ENCODE measurements at places on chromosomes 12 and 14. TPM values are rescaled to one million over a fixed set of nuclear protein-coding genes. Genes with fewer than 3 reads are reported as not detected.
A peak's percentile ranks its signal among the peaks of the same experiment; 100 is the strongest.

The PXN gene
- total RNA-seq, result 78.0 TPM

The TAS2R9 gene
- 0.22 TPM for total RNA-seq

The PPM1H gene
- 21.0 TPM for total RNA-seq

The C12orf54 gene
- total RNA-seq, result 0.95 TPM

The PZP gene
- 0.13 TPM for total RNA-seq

GRCh38 chr12:52433501-52434080 is 580 bp downstream of the KRT75 start:
- no peak for DNase-seq
- no peak overlapping the region for H3K27ac ChIP-seq

DNA sequence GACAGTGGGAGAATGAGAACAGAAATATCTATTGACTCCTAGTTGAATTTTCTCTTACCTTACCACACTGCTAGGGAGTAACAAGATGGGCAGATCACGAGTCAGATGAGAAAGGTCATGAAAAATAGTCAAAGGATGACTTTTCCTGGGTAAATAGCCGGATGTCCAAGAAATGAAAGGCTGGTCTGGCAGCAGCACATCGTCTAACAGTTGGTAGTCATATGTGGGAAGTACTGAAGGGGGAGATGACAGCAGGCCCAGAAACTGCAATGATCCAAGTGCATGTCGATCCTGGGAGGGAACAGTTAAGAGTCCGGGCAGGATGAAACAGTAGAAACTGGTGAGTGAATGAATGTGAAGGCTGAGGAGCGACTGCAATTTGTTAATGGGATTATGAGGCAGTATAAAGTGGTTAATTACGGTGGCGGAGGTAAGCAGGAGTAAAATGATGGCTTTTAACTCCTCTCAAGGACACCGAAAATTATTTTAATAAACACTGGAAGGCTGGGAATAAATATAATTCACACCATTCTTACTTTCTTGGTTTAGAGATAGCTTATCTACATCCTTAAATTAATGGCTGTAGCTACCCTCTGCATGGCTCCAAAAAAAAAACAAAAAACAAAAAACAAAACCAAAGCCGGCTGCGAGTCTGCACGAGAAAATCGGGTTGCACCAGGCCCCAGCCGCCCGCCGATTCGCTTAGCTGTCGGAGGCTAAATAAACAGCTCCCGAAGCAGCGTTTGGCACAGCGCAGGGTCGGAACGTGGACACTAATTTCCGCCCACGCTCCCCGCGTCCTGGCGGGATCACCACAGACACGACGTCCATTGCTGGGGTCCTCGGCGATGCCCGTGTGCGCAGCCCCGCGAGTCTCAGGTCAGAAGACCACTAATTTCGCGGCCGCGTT is 1.0 kb upstream of the ERC1 start:
- peak overlapping the region; percentile 96 for H3K27ac ChIP-seq
- H3K36me3 ChIP-seq, result no peaks in the 10 kb centered on the region
- peak overlapping the region; percentile 57 for H3K4me3 ChIP-seq
- peaks cover 9% of the 10 kb centered on the region for H3K4me1 ChIP-seq

DNA sequence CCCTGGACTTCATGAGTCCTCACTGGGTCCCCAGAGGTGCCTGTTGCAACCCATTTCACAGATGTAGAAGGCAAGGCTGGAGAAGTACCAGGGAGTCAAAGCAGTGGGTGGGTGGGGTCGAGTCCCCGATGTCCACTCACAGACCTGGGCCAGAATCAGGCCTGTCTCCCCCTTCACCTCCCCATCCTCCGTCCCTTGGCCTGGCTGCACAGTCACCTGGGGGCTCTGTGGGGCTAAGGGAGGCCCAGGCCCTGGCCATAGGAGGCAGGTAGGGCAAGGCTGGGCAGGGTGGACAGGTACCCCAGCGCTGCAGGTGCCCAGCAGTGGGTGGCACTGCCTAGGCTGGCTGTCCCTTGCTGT is 29.5 kb downstream of the RTL1 start:
- H3K27me3 ChIP-seq, result no peaks in the 10 kb centered on the region
- no peak overlapping the region for H3K4me3 ChIP-seq
- no peak overlapping the region for H3K27ac ChIP-seq

- DNase-seq, result no peak
- no peaks in the 10 kb centered on the region for H3K4me1 ChIP-seq
- H3K27ac ChIP-seq, result peak overlapping the region; percentile 85
- H3K4me3 ChIP-seq, result peak overlapping the region; percentile 95
- H3K27me3 ChIP-seq, result no peaks in the 10 kb centered on the region
Measured at GRCh38 chr14:21384494-21384851, 654 bp upstream of the SUPT16H start.

DNA sequence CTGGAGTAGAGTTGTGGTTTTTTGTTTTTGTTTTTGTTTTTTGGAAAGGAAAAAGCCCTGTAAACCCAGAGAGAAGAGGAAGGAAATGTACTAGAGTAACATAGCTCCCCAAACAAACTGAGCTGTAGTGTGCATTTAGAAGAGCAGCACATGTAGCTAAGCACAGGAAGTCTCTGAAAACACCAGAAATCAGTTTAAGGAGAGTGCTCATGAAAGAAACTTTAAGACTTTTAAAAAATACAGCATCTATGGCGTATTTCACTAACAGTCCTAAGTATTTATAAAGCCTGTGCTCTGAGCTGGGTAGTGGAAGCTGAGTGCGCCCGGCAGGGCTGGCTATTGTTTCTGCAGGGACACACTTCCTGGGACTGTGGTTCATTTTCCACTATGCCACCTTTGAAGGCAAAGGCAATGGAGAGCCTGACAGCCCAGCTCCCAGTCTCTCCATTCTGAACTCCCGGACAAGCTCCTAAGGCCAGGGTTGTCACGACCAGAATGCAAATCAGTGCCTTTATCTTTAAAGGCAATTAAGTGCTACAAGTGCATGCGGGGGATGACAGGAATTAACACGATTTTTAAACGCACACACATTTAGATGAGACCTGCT is 45.4 kb downstream of the NIN start:
- H3K27me3 ChIP-seq, result no peaks in the 10 kb centered on the region
- no peak overlapping the region for H3K4me3 ChIP-seq
- DNase-seq, result no peak

DNA sequence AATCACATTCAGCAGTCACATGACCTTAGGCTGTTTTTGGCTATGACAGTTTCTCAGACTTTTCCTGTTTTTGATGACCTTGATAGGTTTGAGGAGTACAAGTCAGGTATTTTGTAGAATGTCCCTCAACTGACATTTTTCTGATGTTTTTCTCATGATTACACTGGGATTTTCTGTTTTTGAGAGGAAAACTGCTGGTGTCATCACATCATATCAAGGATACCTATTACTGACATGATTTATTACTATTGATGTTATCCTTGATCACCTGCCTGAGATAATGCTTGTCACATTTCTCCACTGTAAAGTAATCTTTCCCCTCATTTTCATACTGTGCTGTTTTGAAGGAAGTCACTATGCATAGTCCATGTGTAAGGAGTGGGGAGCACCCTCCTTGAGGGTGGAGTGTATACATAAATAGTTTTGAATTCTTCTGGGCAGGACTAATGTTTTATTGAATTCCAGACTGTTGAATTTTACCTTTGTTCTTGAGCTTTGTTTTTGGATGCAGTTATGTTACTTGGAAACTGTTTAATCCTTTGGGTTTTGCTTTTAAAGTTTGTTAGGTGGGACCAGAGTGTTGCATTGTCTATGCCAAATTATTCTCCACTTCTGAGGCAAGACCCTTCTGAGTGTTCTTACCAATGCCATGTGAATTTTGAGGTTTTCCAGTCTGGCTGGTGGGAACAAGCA is 444.5 kb upstream of the FAR2 start:
- no peak overlapping the region for H3K27ac ChIP-seq
- no peaks in the 10 kb centered on the region for H3K4me1 ChIP-seq
- H3K27me3 ChIP-seq, result no peaks in the 10 kb centered on the region
- no peaks in the 10 kb centered on the region for H3K36me3 ChIP-seq

DNA sequence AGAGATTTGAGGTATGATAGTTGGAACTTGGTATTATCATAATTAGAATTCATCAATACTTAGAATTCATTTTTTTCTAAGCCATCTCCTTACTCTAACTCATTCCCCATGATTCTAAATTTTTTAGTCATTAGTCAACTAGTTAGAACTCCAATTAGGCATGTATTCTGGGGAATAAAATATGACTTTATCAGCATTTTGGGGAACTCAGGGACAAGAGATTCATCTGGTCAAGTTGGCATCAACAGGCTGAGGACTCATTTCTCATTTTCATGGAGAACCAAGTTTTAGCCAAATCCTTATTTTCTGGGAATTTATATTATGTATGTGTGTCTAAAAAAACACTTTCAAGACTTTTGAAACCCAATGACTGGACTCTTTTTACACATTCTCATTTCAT is 29.2 kb downstream of the DIP2B start:
- no peaks in the 10 kb centered on the region for H3K36me3 ChIP-seq
- no peaks in the 10 kb centered on the region for H3K27me3 ChIP-seq
- no peak overlapping the region for H3K4me3 ChIP-seq
- no peak for DNase-seq
- H3K27ac ChIP-seq, result no peak overlapping the region
- H3K4me1 ChIP-seq, result peaks cover 9% of the 10 kb centered on the region

DNA sequence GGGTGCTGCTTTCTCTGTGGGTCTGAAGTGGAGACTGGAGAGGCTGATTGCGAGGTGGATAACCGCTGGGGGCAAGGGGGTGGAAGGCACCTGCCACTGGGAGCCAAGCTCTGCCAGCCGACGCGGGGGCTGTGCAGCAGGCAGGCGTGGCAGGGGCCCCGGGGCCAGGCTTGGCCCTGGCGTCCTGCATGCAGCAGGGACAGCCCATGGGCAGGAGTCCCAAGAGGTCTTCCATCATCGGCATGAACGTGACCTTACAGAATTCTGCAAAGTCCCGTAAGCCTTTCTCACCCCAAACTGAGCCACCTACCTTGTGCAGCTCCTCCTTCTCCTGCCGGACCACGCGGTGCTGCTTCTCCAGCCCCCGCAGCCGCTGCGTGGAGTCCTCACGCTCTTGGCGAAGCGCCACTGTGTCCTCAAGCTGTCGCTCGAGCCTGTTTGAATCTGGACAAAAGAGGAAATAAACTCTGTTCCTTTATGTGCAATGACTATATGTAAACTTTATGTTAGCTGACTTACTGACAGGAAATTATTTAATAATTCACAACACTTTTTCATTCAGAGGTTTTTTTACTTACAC is 51.3 kb downstream of the AMN start:
- H3K36me3 ChIP-seq, result no peaks in the 10 kb centered on the region
- no peak overlapping the region for H3K4me3 ChIP-seq
- no peak for DNase-seq
- no peak overlapping the region for H3K27ac ChIP-seq
- H3K4me1 ChIP-seq, result no peaks in the 10 kb centered on the region

DNA sequence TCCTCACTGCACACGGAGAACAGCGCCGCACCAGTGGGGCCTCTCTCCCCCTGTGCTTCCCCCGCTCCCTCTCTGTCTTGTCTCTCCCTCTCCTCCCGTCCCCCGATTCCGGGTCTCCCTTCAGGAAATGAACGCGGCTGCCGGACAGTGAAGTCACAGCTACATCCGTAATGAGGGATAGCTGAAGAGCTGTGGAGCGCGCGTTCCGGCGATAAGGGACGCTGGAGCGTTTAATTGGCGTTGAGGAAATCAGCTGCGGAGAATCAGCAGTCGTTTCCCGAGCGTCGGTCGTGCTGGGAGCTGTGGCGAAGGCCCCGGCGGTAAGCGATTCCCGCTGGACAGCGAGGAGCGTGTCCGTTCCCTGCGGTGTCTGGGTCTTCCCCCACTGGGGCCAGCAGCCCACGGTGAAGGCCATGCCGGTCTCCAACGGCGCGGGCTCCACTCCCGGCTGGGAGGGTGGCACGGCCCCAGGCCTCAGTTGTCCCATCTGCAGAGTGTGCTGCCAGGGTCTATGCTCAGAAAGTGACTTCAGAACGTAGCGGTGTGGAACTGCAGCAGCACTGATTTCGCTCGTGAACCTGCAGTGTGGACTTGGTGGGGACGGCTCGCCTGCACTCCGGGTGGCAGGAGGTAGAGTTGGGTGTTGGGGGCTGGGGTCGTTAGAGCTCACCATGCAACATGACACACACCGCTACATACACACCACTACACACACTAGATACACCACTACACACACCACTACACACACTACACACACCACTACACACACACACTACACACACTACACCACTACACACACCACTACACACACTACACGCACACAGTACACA is 10.9 kb downstream of the NOC4L start:
- no peaks in the 10 kb centered on the region for H3K36me3 ChIP-seq
- H3K4me1 ChIP-seq, result no peaks in the 10 kb centered on the region
- no peaks in the 10 kb centered on the region for H3K27me3 ChIP-seq
- DNase-seq, result no peak
- H3K27ac ChIP-seq, result no peak overlapping the region

DNA sequence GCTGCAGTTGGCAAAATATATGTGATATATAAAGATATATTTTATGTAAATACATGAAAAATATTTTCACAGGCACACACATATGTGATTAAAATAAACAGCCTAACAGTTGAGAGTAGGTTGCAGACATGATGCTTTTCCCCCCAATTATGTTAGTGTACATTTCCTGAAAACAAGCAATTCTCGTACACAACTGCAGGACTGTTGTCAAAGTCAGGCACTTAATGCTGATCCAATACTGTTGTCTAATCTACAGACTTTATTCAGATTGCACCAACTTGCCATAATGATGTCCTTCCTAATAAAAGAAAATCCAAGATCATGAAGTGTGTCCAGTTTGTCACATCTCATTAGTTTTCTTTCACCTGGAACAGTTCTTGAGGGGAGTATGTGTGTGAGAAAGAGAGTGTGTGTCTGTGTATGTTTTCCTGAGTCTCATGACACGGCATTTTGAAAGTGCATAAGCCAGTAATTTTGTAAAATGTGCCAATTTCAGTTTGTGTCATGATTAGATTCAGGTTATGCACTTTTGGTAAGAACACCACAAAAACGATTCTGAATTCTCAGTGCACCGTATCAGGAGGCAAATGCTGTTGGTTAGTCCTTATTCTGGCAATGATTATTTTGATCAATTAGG is 16.5 kb upstream of the SEL1L start:
- no peaks in the 10 kb centered on the region for H3K27me3 ChIP-seq
- no peak overlapping the region for H3K4me3 ChIP-seq
- H3K4me1 ChIP-seq, result no peaks in the 10 kb centered on the region
- H3K27ac ChIP-seq, result no peak overlapping the region
- no peak for DNase-seq

DNA sequence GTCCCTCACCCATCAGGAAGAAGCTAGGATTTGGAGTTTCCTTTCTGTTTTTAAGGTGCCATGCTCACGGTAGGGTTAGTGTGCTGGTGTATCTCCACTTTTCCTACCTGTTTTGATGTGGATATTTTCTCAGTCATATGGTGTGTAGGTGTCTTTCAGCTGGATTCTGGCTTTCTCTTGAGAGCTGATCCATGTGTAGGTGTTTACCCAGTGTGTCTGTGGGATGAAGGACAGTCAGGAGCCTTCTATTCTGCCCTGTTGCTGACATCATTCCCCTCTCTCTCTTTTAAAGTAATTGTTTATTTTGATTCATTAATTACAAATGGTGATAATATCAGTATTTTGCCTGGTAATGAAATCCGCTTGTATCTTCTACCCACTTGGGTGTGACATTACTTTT is 22.8 kb downstream of the TMX1 start:
- no peak overlapping the region for H3K27ac ChIP-seq
- no peaks in the 10 kb centered on the region for H3K36me3 ChIP-seq
- no peak overlapping the region for H3K4me3 ChIP-seq
- DNase-seq, result no peak
